ENCODE measurements at places on chromosomes 12 and 14.

GRCh38 chr12:130846369-130846768 lies 7.3 kb upstream of the STX2 start:
- DNase-seq = no peak

- no peak for DNase-seq
These were observed 329.3 kb upstream of the OR4E1 start for GRCh38 chr14:22002860-22003284.

DNA sequence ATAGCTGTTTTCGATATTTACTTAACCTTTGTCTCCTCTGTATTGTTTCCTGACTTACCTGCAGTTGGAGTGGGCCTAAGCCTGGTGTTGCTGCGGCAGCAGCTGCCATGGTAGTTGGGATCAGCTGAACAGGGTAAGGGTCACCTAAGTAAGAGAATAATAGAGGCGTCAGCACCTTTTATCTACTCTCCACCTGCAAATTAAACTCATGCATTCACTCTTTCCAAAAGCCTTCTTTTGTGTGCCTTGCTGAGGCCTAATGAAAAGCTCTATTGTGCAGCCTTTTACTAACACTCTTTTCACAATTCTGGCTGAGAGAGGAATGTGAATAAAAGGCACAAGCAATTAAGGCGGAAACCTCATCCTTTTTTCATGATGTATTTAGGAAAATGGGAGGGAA lies 308.7 kb downstream of the SOX5 start:
- peak; percentile 93 for DNase-seq

DNA sequence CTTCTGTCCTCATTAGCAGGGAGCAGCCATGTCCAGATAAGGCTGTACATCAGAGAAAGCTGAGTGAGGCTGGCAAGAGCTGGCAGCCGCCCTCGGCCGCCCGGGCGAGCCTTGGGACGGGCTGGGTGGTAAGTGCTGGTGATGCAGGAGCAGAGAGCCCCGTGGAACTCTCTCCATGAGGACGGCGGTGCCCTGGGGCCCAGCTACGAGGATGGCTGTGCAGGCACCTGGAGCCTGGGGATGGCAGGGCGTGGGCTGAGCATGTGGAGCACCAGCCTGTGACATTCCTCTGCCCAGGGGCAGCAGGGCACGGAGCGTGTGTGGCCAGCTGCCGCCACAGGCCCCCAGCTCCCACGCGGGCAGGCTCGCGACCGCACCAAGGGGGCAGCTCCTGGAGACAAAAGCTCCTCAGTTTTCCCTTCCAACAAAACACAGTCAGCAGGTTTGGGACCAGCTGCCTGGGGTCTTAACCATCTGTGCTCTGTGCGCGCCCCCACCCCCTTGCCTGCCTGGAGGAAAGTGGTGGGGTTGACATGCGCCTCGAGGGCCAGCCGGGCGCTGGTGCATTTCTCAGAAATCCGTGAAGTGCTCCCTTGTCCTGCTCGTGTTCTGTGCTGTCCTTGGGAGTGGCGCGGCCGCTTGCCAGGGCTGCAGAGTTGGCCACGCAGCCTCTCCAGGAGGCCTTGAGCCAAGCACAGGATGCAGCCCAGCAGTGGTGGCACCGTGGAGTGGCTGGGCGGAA lies 21.4 kb downstream of the PACS2 start:
- no peak for DNase-seq

DNA sequence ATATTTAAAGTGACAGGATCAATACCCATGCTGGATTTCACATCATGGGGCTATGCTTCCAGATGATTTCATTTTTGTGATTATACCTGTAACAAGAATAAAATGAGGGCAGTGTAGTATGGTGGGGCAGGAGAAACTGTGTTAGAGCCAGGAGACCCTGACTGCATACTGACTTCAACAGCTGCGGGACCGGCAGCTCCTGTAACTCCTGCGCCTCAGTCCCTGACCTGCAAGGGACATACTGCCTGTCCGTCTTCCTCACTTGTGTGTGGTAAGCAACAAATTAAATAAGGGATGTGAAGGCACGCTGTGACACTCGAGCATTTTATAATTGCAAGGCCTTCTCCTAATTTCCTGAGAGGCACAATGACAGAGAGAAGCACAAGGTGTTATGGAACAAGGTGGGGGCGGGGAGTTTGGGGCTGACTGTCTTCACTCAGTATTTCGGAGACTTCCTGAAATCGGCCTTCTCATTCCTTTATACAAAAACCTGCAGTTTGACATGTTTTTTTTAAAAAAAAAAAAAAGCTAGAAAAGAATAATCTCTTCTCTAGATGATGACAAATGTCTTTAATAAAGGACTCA lies 164.2 kb downstream of the TTC7B start:
- no peak for DNase-seq

DNA sequence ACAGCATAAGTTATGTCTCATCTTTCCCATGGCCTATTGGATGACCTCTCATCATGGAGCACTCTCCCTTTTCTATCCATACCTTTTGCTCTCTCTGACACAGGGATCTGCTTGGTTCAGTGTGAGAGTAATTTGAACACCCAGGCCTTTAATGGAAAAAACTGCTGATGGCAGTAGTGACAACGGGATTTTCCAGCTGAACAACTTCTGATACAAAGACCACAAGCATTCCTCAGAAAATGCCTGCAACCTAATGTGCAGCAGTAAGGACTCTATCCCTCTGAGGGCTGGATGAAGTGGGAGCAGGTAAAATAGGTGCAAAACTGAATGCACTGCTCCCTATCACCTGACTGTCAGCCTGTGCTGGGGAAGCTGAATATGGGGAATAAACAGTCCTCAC lies 51.0 kb downstream of the KANSL2 start:
- DNase-seq = no peak
